ENCODE measurements at places on chromosomes 12 and 14. TPM values are rescaled to one million over a fixed set of nuclear protein-coding genes. Genes with fewer than 3 reads are reported as not detected.

- DNase-seq: no peak
These were observed 139.7 kb downstream of the TTLL5 start for GRCh38 chr14:75800792-75801191.

DNA sequence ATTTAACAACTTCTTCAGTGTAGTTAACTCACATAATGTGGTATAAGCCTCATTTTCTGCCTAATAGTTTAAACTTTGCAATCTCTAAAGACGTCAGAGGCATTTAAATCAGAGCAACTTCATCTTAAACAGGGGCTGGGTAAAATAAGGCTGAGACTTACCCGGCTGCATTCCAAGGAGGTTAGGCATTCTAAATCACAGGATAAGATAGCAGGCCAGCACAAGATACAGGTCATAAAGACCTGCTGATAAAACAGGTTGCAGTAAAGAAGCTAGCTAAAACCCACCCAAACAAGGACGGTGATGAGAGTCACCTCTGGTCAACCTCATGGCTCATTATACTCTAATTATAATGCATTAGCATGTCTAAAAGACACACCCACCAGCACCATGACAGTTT is 115.6 kb upstream of the PKP2 start:
- DNase-seq: no peak

DHRS2 gene
- total RNA-seq: not detected

DNA sequence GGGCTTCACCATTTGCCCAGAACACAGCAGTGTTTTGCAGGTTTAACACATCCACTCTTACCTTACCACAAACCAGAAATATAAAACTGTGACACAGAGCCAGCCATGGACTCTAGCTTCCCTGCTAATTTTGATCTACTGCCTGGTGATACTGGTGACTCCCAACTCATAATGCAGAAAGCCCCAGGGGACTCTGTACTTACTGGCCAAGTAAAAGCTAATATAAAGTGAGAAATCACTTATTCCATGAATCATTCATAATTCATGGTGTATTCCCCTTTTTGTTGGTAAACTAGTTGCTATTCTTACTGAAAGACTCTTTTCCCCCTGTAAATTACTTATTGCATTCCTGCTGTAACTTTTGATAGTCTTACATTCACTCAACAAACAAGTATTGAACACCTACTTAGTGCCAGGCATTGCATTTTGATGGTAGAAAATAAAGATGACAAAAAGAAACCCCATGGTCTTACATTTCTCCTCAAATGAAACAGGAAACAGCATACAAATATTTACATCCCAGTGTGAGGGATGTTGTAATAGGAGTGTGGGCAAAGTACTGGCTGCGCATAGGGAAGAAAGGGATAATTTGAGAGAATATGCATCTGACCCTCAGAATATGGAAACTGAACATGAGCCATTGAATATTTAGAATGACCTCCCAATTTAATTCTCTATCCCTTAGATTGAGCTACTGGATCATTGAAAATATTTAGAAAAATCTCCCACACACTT is 279.6 kb downstream of the PDZRN4 start:
- DNase-seq: no peak

SLC15A5 gene
- not detected for total RNA-seq

GRCh38 chr12:116426391-116427136 is 132.6 kb upstream of the MAP1LC3B2 start:
- peak; percentile 96 for DNase-seq

- no peak for DNase-seq
These were observed 20.0 kb upstream of the APPL2 start for GRCh38 chr12:105256011-105256410.

GRCh38 chr14:104768437-104769323 is 15.7 kb downstream of the SIVA1 start:
- DNase-seq: peak; percentile 97

GRCh38 chr12:5442251-5443006 is 10.5 kb downstream of the NTF3 start:
- DNase-seq: no peak

GRCh38 chr14:68462683-68463082 is 330.2 kb downstream of the ZFP36L1 start:
- no peak for DNase-seq

- no peak for DNase-seq
These were observed 2.3 kb upstream of the HSPB8 start for GRCh38 chr12:119176267-119177055.

DNA sequence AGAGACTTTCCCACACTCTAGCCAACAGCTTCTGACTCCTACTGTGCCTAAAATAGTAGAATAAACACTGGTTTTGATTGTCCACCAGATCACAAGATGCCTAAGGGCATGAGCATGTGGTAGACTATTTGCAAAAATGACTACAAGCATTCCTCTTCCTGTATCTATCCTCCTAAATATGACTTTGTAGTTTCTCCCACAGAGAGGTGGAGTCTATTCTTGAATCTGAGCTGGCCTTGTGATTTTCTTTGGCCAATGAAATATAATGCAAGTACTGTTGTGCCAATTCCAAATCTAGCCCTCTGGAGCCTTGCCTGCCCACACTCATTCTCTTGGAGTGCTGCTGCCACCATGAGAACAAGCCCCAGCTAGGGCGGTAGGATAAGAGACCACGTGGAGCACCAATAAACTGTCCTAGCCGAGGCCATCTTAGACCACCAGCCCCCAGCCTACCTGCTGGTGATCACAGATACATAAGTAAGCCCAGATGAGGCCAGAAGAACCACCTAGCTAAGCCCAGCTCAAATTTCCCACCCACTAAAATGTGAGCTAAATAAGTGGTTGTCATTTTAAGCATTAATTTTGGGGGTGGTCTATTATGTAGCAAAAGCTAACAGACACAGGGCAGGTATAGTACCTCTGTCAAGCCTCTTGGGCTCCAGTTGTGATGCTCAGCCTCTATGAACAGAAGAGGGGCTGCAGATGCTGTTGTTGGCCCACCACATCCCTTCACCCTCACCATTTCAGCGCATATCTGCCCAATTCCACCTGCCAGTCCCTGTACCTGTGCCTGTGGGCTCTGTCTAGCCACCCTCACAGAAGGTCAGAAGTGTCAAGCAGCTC is 17.9 kb downstream of the ZFP36L1 start:
- DNase-seq: no peak

SGPP1 gene
- 21.6 TPM for total RNA-seq

NELL2 gene
- total RNA-seq: not detected

- no peak for DNase-seq
These were observed 279.0 kb upstream of the SYT10 start for GRCh38 chr12:33718631-33719030.

ARMH4 gene
- 16.7 TPM for total RNA-seq

COA8 gene
- total RNA-seq: 41.0 TPM

- no peak for DNase-seq
These were observed 67.5 kb downstream of the TMX1 start for GRCh38 chr14:51307551-51307950.

GRCh38 chr14:69129264-69129880 is 23.5 kb downstream of the DCAF5 start:
- no peak for DNase-seq

- no peak for DNase-seq
These were observed 42.9 kb downstream of the GPR135 start for GRCh38 chr14:59422069-59422881.

DNA sequence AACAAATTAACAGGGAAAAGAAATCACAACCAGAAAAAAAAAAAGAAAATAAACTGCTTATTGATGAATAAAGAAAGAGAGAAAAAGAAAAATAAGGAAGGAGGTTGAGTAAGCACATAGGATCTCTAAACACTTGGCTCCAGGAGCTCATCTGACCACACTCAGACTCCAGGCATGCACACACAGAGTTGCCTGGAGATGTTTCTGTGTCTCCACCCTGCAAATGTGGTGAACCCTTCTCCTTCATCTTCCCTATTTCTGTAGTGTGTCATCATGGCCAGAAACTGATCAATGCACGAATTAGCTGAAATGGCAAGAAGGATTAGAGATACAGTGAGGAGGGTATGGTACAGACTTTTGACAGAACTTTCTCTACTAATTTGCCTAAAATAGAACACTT is 20.2 kb downstream of the OR4N2 start:
- no peak for DNase-seq

DNA sequence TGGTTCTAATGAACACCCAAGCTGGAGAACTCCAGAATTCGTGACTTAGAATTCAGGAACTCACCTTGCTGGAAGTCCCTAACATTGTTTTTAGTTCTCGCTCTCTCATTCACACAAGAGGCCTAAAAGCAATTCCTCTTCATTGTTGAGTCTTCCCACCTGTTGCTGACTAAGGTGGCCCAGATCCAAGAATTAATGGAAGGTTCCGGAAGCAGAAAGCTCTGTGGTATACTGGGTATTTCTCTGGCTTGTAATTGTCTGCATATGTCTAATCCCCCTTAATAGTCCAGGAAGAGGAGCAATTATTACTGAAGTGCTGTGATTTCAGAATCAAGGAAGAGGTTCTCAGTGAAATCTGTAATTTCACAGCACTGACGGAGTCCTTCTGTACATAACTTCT is 31.4 kb downstream of the TMEM233 start:
- no peak for DNase-seq

FGD4 gene
- total RNA-seq: 7.6 TPM

- no peak for DNase-seq
These were observed 43.8 kb downstream of the EVL start for GRCh38 chr14:100108840-100109593.

DNA sequence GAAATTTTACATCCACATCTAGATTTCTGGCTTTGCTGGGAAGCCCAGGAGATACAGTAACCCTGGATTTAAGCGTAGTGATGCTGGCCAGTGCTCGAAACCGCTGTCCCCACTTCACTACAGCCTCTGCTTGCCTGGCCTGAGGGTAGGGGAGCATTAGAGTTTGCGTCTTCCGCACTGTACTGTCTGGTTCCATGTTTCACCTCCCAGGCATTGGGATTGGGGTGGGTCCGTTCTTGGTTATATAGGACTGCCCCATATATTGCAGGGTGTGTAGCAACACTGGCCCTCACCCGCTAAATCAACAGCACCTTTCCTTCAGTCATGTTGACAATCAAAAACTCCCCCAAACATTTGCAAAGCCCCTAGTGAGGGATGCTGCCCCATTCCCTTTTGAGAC is 240.8 kb downstream of the ZFP36L1 start:
- peak; percentile 42 for DNase-seq

- no peak for DNase-seq
These were observed 171.9 kb downstream of the RGS6 start for GRCh38 chr14:72104011-72104613.

Measured in osteocyte (in vitro differentiated cells).